Left lobe of liver (tissue), 2 donors: ENCODE measurements at places on chromosomes 2 and 18.

GRCh38 chr2:60633615-60634014 is 80.2 kb upstream of the BCL11A start:
- no peak for DNase-seq

- DNase-seq, result no peak
Observed at GRCh38 chr2:83172841-83173240, 1286.2 kb downstream of the SUCLG1 start.

GRCh38 chr18:45557779-45558178 is 57.5 kb upstream of the SLC14A2 start:
- no peak for DNase-seq

DNA sequence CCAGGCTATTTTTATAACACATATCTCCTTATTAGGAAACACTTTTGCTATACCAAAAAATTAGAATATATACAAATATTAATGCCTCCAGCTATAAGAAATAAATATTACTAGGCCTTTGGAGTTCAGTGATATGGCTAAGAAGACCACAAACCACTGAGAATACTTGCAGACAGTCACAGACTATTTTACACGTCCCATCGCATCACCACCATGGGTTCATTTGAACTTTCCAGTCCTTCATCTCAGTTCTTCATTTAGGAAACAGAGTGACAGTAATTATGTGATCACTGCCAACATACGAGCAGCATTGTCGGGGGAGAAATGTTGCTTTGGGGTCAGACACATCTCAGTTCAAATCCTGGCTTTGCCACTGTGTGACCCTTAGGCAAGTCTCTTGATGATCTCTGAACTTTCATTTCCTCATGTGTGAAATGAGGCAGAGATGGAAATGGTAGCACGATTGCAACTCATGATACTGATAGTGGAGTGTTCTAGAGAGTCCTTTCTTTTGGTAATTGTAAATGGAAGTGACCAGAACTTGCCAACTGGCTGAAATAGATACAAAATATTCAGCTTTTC is 138.9 kb upstream of the NRP2 start:
- no peak for DNase-seq

GRCh38 chr2:158266111-158266510 is 164.4 kb downstream of the UPP2 start:
- no peak for DNase-seq
